ENCODE measurements at places on chromosomes 7 and 10.

DNA sequence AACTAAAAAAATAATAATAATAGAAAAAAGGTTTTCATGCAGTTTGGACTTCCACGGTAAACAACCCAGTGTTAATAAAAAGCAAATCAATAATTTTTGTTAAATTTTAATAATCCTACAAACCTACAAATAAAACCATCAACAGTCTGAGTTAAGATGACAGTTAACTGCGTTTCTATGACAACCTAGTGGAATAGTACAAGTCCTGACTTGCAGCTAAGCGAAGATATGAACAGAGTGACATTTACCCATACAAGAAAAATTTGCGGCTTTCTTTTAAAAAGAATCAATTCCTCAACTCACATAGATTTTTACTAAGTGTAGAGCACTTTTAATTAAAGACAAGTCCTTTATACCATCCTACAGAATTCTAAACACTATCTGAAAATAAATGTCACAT lies 35.6 kb downstream of the VPS41 start:
- DNase-seq = no peak

GRCh38 chr10:123567984-123568739 lies 98.0 kb upstream of the GPR26 start:
- DNase-seq = no peak

- no peak for DNase-seq
Observed at GRCh38 chr10:723973-724372, 34.5 kb upstream of the DIP2C start.

DNA sequence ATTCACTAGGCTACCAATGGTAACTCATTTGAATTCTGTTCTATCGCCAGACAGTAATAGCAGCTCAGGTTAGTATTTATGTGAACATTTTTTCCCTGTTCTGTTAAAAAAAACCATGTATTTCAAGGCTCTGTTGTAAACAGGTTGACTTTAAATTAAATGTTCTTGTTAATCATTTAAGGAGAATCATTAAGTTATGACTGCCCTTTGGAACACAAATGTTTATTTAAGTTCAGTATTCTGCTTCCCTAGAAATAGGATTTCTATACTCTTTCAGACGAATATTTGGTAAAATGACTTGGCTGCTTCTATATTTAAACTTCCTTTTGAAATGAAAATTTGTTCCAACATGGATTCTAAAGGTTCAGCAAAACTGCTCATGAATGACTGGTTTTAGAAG lies 13.1 kb upstream of the CROT start:
- no peak for DNase-seq

DNA sequence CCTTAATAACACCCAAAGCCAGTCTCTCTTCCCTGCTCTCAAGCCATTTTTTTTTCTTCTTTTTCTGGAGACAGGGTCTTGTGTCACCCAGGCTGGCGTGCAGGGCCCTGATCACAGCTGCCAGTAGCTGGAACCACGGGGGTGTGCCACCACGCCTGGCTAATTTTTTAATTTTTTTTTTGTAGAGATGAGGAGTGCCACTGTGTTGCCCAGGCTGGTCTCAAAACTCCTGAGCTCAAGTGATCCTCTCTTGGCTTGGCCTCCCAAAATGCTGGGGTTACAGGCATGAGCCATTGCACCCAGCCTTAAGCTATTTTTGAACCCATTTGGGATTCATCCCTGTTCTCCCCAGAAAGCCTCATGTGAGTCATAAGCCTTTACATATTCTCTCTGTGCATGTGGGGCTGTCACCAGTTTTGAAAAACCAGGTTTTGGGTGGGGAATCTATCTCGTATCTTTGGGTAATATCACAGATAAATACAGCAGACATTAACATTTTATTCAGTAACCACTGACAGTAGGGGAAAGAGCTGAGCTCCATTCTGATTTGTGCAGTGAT lies 15.5 kb downstream of the ZNF487 start:
- DNase-seq = no peak

DNA sequence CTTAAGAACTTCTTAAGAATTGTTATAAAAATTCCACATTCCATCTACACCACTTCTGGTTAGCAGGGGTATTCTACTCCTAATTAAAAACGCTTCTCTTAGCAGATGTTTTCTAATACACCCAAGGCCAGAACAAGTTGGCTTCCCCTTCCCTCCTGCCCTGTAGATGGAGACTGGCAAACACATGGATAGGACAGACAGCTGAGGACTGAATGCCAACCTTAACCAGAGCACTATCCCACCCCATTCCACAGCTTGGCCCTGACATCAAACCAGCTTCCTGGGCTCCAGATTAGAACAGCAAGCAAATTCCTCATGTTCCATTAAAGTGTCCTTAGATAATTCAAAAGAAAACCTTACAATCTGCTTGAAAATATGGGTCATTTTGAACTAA lies 56.6 kb upstream of the IL6 start:
- DNase-seq = no peak

DNA sequence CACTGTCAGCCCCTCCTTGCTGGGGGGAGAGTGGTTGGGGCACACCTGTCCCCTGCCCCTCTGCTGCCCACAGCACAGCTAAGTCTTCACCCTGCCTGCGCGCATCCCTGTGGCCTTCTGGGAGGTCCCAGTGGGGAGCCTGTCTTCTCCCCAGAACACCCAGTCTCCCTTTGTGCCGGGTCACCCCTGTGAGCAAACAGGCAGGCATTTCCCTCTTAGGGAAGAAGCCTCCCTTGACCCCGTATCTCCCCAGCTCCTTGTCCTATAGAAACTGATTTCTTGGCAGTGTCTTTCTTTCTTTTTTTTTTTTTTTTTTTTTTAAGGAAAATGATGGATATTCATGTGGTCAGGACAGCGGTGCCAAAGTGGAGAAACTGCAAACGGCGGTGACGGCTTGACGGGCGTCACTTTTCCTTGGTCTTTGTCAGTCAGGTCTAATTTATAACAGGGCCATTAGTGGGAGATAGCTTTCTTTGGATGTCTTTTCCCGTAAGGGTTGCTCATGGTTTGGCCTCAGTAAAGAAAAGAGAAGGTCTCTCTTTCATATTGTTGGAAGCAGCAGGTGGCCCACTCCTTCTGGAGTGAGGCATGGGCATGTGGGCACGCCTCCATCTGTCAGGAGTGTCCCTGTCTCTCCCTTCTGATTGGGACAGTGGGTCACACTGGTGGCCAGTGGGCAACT lies 115.3 kb downstream of the NKX6-2 start:
- no peak for DNase-seq

DNA sequence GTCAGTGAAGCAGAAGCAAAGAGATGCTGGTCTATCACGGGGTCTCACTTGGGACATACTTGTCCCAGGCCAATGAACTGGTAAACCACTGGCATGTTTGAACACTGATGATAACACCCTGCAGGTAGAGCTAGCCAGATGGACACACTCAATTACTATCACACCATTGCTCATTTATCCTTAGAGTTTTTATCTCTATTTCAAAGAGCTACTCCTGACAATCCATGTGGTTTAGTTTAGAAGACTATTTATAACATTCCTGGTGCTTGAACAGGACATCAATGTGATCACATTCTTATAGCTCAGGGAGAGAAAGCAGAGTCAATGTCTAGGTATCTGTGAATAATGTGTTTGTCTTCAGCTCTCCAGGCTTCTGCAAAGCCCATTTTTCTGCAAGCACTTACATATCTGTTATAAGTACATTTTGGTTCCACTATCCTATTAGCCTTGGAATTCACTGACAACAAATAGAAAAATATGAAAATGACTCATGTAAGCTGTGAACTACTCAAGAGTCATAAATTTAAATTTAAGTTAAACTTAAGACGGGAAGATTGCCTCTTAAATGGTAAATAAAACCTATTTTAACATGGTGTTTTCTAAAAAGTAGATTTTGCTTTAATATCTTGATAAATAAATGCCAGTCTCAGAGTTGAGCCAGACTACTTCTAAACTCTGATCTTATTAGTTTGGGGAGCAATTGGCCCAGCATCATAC lies 106.7 kb upstream of the MBL2 start:
- no peak for DNase-seq

DNA sequence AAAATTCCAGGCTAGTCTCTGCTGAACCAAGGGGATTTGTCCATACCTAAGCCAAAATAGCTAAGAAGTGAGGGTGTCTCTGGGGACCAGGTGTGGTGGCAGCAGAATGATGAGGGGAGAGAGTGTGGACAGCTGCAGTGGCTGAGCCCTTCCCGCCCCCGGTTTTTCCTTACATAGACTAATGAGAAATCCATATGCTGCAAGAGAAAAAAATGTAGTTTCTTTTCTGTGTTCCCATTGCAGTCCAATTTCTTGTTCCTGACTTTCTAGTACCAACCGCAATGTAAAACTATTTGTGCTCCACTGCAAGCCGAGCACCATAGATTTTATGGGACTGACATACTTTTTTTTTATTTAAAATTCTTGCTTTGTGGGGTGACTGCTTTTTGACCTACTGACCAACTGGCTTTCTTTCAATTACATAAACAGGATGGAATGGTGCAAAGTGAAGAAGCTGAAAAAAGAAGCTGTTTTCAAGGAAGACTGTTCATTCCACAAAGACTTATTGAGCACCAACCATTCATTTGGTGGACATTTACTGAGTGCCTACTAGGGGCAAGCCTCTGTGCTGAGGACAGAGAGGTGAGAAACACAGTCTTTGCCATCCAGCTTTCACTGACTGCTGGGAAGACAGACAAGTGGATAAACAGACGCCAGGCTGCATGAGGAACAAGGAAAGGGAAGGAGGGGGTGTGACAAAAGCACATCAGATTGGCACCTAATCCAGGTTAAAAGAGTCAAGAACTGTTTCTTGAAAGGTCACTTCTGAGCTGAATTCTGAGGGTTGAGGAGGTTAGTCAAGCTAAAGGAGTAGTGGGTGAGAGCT lies 9.8 kb downstream of the CEP41 start:
- no peak for DNase-seq

- no peak for DNase-seq
Observed at GRCh38 chr7:78473021-78473420, 674.4 kb downstream of the PHTF2 start.

GRCh38 chr10:104735036-104735756 lies 94.1 kb downstream of the SORCS3 start:
- DNase-seq = no peak

- DNase-seq = peak; percentile 7
Observed at GRCh38 chr10:21494191-21495001, 31.1 kb downstream of the SKIDA1 start.

DNA sequence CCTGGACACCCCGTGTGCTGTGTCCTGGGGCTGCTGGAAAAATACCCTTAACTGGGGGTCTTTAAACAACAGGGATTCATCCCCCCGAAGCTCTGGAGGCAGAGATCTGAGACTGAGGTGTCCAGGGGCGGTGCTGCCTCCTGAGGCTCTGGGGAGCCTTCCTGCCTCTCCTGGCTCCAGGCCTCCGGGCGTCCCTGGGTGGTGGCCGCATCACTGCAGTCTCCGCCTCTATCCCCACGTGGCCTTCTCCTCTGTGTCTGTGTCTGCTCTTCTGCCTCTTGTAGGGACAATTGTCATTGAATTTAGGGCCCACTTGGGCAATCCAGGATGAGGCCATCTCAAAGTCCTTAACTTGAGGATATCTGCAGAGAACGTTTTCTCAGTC lies 216.6 kb downstream of the WDR37 start:
- DNase-seq = no peak

DNA sequence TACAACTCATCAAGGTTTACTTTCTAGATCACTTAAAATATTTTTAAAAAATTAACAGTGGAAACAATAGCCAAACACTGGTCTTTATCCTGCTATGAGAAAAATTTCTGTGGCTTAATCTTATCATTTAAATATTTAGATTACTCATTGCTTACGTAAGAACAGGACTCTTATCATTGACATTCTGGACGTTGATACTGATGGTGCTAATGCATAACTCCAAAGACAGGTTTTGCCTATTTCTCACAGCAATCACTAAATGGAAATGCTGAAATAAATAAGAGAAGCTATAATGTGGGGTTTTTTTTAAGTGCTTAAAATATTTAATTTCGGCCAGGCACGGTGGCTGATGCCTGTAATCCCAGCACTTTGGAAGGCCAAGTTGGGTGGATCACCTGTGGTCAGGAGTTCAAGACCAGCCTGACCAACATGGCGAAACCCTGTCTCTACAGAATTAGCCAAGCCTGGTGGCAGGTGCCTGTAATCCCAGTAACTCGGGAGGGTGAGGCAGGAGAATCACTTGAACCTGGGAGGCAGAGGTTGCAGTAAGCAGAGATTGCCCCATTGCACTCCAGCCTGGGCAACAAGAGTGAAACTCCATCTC lies 195.0 kb downstream of the HGF start:
- DNase-seq = no peak

GRCh38 chr7:147245274-147245673 lies 1128.7 kb downstream of the CNTNAP2 start:
- peak; percentile 75 for DNase-seq

DNA sequence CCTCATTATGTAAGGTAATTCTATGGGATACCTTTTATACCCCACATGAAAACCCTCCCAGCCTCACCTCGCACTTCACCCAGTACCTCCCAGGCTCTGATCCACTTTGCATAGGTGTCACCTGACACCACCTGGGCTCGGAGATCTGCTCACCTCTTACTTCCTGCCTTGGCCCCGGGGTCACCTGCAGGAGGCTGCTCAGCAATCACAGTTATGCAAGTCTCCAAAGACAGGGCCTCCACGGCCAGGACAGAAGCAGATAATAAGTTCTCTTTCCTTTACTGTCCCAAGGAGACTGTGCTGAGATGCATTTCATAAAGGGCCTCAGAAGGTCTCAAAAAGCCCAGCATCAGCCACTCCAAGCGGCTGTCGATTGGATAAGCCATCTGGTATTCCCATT lies 112.4 kb upstream of the PPP2R2D start:
- no peak for DNase-seq

DNA sequence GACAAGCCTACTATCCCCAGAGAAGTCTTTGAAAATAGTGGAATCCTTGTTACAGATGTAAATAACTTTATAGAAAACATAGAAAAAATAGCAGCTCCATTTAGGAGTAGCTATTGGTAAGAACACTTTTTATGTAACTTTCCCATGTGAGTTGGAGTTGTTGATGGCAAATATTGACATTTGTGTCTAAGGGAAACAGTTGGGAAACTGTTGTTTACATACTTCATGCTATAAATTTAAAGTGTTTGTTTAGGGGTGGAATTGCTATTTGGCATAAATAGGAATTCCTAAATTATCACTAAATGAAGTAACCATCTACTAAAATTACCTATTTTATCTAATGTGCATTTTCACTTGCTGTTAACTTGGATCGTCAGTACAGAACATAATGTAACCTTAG lies 50.7 kb downstream of the GDI2 start:
- no peak for DNase-seq

GRCh38 chr7:155493744-155494538 lies 36.0 kb downstream of the EN2 start:
- DNase-seq = no peak

DNA sequence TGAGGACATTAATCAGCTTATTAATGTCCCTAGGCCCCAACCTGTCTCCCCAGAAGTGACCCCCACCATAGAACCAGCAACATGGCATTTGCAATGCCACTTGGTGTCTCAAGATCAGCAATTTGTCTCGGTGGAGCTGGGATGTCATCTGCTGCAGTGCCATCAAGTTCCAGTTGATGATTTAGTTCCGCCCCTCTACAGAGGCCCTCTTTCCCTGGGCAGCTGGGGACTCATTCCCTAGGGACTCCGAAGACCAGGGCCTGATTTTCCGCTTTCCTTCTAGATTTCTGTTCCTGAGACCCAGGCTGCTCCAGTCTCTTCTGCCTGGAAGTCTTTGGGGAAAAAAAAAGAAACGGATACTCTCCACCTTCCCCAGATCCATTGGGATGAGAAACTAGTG lies 122.5 kb upstream of the NANOS1 start:
- no peak for DNase-seq

- no peak for DNase-seq
Observed at GRCh38 chr7:21886396-21886795, 59.3 kb downstream of the CDCA7L start.

Data from ACHN (cell line).